ENCODE measurements at places on chromosomes 5 and 9.

DNA sequence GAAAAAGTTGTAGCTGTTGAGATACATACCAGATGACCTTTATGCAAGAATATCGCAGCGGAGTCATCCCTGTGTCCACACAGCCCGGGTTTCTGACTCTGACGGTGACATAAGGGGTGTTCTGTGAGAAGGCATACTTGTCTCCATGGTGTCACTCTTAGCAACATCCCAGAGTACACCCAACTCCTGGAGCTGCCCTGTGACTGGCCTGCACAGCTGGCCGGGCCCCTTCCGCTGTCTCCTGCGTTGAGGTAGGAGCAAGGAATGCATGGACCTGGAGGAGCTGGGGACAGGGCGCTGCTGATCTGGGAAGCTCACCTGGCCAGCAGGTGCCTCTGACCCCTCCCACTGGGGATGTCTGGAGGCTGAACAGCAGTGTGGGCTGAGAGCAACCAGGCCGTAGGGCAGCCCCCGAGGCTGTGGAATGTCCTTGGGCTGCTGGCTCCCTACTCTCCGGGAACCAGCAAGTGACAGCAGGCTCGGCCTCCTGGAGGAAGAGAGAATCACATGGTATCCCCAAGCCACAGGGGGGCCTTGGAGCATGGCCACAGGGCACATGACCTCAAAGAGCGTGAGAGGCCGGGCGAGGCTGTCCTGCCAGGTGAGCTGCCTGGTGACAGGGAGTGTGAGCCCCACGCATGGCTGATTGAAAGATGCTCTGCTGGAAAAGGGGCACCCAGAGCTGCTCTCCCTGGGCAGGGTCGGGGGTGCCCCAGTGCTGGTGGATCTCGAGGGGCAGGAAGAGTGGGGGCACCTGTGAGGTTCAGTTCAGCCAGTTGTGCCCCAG is 113.4 kb downstream of the MRPL36 start:
- DNase-seq = no peak

DNA sequence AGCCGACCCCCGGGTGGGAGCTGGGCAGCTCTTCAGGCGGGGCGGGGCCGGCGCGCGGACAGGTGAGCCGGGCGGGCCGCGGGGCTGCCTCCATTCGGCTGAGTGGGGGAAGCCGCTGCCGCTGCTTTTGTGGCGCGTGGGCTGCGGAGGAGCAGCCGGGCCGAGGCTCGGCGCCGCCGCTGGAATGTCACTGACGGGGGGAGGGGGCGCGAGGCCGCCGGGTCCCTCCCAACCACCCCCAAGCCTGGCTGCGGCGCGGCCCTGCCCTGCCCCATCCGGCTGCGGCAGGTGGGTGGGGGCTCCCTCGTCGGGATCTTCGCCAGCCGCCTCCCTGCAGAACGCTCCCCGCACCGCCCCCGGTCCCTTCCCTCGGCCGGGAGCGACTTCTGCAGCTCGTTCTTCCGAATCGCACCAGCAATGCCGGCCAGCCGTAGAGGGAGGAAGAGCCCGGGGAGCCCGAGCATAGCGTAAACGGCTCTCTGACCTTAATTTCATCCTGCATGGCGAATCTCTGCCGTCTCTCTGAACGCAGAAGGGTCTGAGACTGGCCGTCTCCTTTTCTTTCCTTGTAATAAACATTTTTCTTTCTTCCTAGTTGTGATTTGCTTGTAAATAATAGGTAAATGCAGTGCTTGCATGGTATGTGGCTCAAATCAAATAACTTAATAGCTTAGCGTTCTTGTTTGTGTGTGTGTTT is 505 bp downstream of the SPTAN1 start:
- DNase-seq = peak; percentile 62

GRCh38 chr5:92337772-92338234 is 954.7 kb upstream of the ARRDC3 start:
- no peak for DNase-seq

GRCh38 chr5:149188383-149188782 is 47.1 kb downstream of the ABLIM3 start:
- DNase-seq = no peak

DNA sequence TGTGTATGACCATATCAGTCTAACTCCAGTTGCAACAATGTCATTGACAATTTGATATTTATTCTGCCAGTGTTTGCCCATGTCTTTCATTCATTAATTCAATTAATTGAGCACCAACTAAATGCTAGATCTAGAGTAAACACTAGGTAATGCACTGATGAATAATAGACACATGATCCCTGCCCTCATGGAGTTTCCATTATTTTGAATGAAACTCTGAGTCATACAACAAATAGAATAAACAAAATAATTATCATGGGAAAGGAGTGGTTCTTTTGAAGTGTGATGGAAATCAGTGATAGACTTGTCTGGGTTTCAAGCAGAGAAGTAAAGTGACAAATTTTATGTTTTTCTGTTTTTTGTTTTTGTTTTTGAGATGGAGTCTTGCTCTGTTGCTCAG is 4.6 kb downstream of the ARHGEF37 start:
- DNase-seq = no peak

- DNase-seq = no peak
Measured at GRCh38 chr9:79695531-79696175, 123.9 kb downstream of the TLE4 start.

Measured in posterior cingulate gyrus (tissue), 11 donors.